ENCODE measurements at places on chromosomes 11 and 22. TPM values are rescaled to one million over a fixed set of nuclear protein-coding genes. Genes with fewer than 3 reads are reported as not detected.

DNA sequence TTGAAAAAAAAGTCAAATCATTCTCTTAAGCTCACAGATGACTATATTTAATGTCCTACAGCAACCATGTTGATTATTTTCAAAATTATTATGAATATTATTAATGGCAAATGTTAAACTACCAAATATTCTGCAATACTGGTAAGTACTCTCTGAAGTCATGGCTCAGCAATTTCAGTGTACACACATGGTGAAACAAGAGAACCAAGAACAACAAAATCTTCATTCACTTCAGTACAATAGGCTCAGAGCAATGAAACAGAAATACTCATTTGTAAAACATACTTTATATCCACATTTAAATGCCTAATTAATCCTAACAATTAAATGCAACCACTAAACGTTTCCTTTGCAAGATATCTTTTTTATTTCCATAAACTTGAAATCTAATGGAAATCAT is 347.2 kb downstream of the TTC28 start:
- no peak for DNase-seq

GRCh38 chr11:118918128-118918685 is 7.5 kb downstream of the BCL9L start:
- DNase-seq = peak; percentile 84

DNA sequence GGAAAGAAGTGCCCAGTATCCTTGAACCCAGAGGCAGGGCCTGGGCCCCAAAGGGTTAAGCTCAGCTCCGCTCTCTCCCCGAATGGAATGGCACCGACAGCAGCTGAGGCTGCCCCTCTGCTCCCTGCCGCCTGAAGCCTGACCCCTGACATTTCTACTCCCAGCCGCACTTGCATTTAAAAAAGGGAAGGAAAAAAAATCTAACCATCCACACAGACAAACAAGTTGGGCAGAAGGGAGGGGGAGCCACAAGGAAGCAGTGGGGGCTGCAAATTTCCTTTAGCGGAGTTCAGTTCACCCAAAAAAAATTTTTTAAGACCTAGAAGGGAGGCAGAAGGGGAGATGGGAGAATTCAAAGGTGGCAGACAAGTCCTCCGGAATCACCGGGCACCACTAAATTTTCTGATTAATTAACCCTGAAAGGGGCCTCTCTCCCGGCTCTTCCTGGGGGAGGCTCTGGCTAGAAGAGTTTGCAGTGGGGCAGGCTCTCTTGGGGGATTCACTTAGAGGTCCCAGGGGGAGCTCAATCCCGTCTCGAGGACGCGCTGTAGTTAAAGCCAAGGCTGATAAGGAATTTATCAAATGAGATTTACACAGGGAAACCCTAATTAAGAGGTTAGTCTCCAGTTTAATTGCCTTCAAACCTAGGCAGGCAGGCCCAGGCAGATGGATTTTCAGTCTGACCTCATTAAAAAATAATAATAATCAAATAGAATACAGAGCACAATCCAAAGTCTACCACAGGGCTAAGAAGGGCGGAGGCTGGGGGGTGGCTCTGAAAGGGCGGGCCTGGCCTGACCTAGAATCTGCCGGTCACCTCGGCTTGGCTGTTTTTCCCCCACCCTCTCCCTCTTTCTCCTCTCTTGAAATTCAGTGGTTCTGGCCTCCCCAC is 25.6 kb downstream of the MN1 start:
- no peak for DNase-seq

DNA sequence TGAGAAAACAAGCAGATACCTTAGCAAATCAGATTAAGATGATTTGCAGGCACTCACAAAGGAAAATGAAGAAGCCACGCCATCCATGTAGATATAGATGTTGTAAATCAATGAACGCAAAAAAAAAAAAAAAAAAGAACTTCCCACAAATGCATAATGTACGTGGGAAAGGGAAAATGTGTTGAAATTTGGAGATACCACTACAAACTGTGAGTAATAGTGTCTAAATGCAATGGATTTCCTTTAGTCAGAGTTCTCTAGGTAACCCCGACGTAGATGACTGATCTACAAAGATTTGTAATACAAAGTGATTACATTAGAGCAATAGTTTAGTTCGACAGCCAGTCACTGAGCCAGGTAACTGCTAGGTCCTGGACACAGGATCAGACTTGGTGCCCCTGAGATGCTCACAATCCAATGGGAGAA is 783 bp upstream of the ANKRD54 start:
- DNase-seq = no peak

DNA sequence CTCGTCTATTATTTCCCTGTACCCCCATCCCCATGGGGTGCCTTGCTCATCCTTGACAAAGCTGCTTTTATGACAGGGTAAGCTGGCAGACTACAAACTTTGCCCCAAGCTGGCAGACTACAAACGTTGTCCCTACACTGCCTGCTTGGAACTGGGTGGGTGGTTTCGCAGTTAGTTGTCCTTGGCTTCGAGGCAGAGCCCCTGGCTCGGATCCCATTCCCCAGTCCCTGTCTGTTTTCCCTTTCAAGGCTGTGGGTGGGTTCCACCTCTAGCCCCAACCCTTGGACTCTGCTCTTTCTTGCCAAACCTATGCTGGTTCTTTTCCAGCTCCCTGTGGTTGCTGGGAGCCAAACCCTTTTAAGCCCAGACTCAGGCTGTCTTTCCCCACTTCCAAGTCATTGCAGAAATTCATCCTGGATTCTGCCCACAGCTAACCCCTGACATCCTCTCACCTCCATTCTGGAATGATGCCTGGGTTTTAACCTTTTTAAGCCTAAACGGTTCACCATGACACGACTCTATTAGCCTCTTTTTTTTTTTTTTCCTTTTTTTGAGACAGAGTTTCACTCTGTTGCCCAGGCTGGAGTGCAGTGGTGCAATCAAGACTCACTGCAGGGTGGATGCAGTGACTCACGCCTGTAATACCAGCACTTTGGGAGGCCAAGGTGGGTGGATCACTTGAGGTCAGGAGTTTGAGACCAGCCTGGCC is 9.2 kb upstream of the RBM14 start:
- no peak for DNase-seq

- no peak for DNase-seq
Measured at GRCh38 chr11:111762526-111762925, 3.7 kb downstream of the PPP2R1B start.

GRCh38 chr11:102220728-102221467 is 96.4 kb upstream of the BIRC3 start:
- peak; percentile 62 for DNase-seq

GRCh38 chr22:33707581-33707980 is 212.7 kb downstream of the LARGE1 start:
- no peak for DNase-seq

DNA sequence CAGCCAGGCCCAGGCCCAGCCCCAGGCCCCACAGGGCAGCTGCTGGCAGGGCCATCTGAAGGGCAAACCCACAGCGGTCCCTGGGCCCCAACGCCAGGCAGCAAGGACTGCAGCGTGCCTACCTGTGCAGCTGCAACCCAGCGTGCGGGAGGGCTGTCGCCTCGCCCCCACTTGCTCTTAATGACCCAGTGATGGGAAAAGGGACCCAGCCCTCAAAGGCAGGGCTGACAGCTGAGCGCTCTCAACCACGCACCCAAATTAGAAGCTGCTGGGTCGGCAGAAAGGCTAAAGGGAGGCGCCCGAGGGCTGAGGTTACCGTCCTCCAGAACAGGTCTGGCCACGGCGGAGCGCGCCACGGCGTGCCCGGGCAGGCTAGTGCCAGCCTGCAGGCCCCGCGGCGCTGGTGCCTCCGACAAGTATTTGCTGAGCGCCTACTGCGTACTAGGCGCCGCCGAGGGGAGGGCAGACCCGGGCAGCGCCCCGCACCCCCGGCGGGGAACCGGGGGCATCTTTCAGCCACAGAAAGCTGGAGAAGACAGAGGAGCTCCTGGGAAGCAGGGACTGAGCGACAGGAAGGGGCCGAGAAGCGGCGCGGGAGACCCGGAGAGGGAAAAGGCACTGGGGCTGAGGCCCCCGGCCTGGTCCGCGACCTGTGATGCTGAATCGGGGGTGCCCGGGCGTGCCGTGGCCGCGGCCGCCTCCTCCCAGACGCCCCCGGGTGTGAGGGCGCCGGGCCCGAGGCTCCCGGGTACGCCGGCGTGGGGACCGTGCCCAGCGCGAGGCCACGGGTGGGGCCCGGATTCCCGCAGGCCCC is 773 bp downstream of the HRAS start:
- DNase-seq = peak; percentile 74

DNA sequence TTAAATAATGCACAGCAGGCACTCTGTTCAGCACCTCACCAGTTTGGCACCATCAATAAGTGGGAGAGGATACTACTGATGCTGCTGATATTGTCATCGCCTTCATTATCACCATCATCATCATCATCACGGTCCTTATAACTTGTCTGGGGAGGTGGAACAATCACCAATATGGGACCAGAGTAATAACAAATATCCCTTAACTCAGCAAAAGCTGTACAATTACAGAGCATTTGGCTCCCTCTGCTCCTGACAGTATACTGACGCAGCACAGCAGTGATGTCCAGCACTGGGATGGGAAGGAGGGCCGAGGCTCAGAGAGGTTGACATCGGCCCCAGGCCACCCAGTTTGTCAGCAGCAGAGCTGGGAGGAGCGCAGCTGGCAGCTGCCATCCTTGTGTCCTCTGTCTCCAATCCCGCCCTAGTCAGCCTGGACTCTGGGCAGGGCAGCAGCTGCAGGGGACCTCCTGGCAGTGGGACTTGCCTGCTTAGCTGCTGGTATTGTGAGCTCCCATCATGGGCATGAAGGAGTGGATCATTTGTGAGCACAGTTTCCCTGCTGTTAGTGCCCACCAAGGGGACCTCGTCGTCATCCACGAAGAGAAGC is 90.0 kb downstream of the DHCR7 start:
- no peak for DNase-seq

- peak; percentile 44 for DNase-seq
Measured at GRCh38 chr11:73218106-73218829, at the start of gene P2RY2. Gene P2RY2, plus strand, starts transcription at chr11:73218281. Its CDS starts 15,879 bp downstream, at chr11:73234160.

DNA sequence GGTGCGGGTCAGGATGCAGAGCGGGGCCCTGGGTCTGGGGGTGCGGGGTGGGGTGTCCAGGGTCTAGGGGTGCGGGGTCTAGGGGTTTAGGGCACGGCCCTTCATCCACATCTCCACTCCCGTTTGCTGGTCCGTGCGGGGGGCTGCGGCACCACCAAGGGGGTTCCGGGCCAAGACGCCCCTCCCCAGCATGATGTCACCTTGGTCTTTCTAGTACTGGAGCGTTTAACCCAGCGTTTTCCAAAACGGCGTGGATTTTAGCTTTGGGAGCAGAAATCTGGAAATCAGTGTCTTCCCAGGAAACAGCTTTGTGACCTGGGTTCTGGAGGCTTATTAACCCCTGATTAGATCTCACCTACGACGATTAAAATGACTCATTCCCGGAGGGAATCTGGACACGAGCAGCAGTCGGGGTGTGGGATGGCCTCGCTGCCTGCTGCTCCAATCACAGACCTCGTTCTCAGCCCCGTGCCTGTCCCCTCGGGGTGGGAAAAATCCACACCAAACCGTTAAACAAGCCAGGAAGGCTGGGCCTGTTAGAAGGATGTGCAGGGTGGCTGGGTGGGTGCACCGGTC is 759 bp downstream of the AP2A2 start:
- peak; percentile 58 for DNase-seq

GRCh38 chr22:25068707-25069106 is 116.2 kb downstream of the KIAA1671 start:
- no peak for DNase-seq

DNA sequence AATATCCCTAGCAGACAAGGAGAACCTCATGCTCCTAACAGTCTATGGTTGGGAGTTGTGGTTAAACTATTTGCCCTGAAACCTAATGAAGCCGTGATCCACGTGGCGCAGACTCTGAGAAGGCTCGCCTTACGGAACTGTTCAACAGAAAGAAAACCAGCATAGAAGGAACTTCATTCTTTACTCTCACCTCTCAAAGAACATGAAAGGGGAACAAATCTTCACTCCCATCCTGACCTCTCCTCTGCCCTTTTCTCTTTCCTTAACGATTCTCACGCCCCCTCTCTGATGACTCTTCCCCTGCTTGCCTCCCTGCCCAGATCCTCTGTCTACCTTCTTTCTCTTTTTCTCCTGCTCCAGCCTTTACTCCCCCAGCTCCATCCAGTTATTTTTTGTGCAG is 54.2 kb downstream of the IRAG1 start:
- no peak for DNase-seq

- DNase-seq = no peak
Measured at GRCh38 chr11:132648851-132649250, 883.5 kb downstream of the OPCML start.

- DNase-seq = no peak
Measured at GRCh38 chr11:61516191-61516590, 7.6 kb downstream of the LRRC10B start.

DNA sequence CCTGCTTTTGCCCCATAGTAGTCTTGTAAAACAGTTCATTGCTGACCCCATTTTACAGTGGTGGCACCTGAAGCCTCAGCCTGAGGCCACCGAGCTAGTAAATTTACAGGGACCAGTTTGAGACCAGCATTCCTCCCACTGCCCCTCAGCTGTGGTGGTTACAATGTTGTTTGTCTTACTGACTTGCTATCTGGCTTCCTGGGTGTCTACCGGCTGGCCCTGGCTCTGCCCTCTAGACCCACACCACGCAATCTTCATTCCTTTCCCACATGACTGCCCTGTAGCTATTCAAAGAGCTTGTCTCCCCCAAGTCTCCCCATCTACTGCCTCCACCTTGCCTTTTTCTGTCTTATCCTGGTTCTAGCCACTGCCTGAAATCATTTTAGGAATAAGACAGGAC is 20.8 kb downstream of the PIK3IP1 start:
- DNase-seq = no peak

DNA sequence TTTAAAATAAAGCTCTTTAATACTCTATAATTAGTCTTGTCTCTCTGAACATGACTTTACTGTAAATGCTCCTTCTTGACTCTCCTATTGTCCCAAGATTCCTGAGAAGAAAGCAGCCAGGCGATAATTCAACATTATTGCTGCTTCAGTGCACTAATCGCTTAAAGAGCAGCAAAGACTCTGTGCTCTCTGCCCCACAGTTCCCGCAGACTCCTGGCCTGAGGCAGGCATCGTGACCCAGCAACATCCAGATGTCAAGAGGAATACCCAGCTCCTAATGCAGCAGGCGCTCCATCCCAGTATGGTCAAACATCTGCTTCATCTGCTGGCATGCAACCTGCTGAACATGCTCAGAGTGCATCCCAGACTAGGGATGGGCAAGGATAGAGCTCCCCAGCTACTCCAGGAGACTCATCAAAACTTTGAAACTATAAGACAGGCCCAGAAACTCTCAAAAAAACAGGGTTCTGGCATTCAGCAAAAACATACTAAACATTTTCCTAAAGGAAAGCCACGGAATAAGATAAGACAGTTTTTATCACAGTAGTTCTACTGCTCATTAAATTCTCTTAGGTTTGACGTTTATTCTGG is 270.0 kb downstream of the SOX6 start:
- no peak for DNase-seq

GRCh38 chr11:77866336-77866735 is 45.4 kb downstream of the AAMDC start:
- no peak for DNase-seq

- no peak for DNase-seq
Measured at GRCh38 chr22:37823134-37823985, at the start of gene GALR3. Gene GALR3, plus strand, starts transcription at chr22:37823382. Its CDS starts 25 bp downstream, at chr22:37823407.

The MICAL3 gene
- 59.6 TPM for total RNA-seq

The MPST gene
- total RNA-seq = 57.5 TPM

The HSCB gene
- 12.0 TPM for total RNA-seq

The APOA5 gene
- total RNA-seq = not detected

The UPB1 gene
- total RNA-seq = not detected

The HYLS1 gene
- total RNA-seq = 13.3 TPM

The PYGM gene
- total RNA-seq = 0.07 TPM

The HPX gene
- total RNA-seq = 0.24 TPM

The SPON1 gene
- total RNA-seq = not detected

The ZNF280A gene
- total RNA-seq = not detected

The OR4C11 gene
- total RNA-seq = not detected
